Activated T-helper 1 cell treated with anti-CD3 and anti-CD28 coated beads, Interleukin-2, amount 50 U/mL, for 16 hours (primary cell): ENCODE measurements at places on chromosomes 7 and 10.

DNA sequence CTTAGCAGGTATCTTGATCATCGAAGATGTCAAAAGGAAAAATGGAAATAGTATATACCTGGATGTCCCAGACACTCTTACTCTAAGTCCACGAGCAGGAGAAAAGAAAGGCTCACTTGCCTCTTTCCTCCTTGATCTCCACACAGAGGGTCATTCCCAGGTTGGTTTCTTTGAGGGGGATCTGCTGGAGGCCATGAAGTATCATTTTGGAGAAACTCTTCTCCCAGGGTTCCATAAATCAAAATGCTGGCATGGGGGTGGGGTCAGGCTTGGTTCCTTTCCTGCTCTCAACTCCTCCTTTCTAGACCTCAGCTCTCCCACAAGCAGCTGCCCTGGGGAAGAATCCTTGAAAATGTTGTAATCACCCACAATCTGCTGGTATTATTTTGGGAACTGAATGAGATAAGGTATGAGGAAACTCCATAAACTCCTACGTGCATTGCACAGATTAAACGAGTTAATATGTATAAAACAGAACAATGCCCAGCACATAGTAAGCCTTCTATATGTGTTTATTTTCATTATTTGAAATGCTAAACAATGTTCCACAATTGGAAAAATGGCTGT lies 54.4 kb downstream of the PRKCQ start:
- no peak for DNase-seq

DNA sequence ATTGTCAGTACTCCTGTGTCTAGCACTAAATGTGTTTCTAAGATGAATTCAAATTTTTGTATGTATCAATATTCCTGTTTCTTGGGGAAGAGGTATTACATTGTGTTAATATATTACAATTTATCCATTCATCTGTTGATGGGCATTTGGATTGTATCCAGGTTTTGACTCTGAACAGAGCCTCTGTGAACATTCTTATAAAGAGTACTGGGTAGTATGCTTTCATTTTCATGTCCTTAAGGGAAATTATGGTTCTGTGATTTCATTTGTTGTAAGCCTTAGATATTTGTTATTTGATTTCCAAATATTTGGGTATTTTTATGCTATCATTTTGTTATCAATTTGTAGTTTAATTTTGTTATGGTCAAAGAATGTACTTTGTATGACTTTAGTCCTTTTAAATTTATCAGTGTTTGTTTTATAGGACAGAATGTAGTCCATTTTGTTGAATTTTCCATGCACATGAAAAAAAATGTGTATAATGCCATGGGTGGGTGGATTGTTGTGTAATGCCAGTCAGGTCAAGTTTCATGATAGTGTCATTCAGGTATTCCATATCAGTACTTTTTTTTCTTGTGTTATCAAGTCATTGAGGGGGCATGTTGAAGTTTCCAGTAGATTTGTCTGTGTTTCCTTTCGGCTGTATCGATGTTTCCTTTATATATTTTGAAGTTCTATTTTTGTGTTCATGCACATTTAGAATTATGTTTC lies 38.4 kb downstream of the STAM start:
- DNase-seq = no peak

- DNase-seq = no peak
Measured at GRCh38 chr7:130982651-130983050, 248.6 kb upstream of the KLF14 start.

GRCh38 chr10:59360605-59361405 lies 1.5 kb downstream of the FAM13C start:
- no peak for DNase-seq

GRCh38 chr10:75431180-75432111 lies at the start of gene LRMDA:
LRMDA (plus strand) TSS chr10:75431624.
- DNase-seq = no peak

GRCh38 chr10:60175441-60175971 lies 214.2 kb downstream of the ANK3 start:
- DNase-seq = no peak

- no peak for DNase-seq
Measured at GRCh38 chr7:22867003-22867402, 44.4 kb upstream of the TOMM7 start.

DNA sequence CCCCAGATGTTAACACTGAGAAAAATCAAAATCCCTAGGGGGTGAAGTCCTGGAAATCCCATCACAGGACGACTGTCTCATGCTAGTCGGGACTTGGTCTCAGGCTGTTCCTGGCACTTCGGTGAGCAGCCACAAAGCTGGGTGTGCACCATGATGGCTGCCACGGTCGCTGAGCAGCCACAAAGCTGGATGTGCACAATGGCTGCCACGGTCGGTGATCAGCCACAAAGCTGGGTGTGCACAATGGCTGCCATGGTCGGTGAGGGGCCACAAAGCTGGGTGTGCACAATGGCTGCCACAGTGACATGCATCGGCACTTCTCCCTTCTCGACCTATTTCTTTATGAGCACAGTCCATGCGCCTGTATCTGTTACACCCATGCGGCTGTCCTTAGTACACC lies 505.1 kb downstream of the TCERG1L start:
- DNase-seq = no peak

GRCh38 chr10:88459530-88459929 lies 123.6 kb downstream of the RNLS start:
- no peak for DNase-seq

GRCh38 chr10:127343821-127344220 lies 147.4 kb upstream of the INSYN2A start:
- no peak for DNase-seq

DNA sequence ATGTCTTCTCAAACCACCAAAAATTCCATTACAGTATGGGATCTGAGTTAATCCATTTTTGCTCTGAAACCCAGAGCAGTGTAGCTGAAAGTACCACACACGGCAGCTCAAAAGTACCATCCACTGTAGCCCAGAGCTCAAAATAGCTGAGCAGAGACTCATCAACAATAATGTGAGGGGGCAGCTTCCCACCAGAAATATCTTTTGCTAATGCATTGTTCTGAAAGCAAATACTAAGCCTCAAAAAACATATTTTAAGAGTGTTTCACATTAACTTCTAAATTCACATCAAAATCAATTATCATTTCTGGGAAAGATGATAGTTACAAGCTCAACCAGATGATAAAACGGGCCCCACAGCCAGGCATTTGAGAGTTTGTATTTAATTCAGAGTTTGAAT lies 73.7 kb downstream of the ABLIM1 start:
- no peak for DNase-seq

GRCh38 chr7:12470930-12471329 lies 67.3 kb upstream of the VWDE start:
- no peak for DNase-seq

DNA sequence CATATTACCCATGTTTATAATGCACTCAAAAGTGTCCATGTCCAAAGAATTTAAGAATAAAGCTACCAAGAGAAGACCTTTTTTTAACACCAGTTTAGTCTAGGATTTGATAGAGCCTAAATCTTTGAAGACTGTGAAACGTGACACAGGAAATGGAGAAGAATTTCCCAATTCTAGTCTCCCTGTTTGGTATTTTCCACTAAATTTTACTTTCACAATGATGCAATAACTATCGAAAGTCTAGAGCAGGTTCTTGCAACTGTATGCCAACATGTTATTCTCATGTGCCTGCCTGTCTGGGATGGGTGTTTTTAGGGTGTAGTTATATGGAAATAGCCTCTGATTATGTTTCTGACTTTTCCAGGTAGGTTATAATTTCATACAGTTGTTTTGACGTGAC lies 6.9 kb upstream of the MXI1 start:
- DNase-seq = no peak

DNA sequence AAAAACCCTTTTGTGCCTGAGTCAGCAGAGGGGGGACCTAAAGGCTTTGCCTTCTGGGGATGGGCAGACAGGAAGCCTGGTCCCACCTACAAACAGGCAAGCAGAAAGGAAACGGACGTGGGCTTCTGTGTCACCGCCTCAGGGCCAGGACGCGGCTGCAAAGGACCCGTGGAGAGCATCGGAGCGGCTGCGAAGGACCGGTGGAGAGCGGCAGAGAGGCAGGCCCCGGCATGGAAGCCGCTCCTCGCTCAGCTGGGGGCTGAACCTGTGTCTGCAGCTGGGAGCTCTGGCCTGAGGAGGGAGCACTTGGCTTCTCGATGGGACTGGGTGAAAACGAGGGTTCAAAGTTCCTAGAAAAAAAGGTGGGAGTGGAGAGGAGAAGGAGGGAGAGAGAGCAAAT lies 125.4 kb upstream of the PPP2R2D start:
- DNase-seq = no peak

DNA sequence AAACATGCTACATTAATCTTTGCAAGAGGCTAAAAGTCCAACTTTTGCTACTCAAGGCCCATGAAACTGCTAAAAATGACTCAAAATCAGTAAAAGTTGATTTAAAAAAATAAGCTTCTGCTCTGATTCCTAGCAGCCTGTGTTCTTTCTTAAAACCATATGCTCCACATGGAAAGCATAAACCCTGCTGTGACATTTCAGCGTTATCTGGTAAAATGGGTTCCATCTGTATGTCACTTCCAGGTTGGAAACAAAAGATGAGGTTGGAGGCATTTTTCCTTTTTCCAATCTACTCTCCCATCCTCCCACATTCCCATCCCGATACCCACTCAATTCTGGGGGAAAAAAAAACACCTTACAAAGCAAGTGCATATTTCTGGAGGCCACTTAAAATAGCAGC lies 439.5 kb downstream of the NEBL start:
- no peak for DNase-seq

GRCh38 chr7:116728413-116728812 lies 56.4 kb downstream of the MET start:
- no peak for DNase-seq

GRCh38 chr7:122339145-122339904 lies 34.8 kb upstream of the FEZF1 start:
- DNase-seq = no peak

- DNase-seq = no peak
Measured at GRCh38 chr7:130387306-130387627, 7.0 kb downstream of the CPA1 start.

- no peak for DNase-seq
Measured at GRCh38 chr7:158291998-158292397, 295.6 kb downstream of the PTPRN2 start.

DNA sequence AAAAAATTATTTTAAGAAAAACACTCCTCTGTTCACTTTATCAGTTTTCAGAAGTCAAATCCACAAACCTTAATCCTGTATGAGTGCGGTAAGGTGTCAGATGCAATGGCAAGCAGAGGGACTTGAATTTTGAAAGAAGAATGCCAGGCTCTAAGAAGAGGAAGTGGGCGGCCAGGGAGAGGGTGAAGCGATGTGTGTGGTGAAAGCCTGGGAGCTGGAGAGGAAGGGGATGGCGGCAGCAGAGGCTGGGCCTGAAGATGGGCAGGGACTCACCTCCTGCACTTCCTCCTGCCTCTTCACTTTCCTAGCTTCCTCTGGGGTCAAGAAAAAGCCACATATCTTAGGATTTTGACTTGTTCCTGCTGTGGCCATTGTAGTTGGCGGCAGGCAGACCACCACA lies 609.6 kb downstream of the PARD3 start:
- no peak for DNase-seq

- DNase-seq = no peak
Measured at GRCh38 chr7:151426441-151426903, 13.5 kb downstream of the CRYGN start.

DNA sequence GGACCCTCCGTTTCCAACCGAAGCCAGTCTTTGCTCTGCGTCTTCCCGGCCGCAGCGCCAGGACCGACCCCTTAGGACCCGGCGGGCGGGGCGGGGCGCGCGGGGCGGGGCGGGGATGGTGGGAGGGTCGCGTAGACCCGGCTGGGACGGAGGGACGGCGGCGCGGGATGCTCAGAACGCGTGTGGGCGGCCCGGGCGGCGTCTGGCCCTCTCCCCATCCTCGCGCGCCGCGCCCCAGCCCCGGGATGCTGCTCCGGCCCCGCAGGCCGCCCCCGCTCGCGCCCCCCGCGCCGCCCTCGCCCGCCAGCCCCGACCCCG lies at the start of gene UTF1:
UTF1 (plus strand) TSS at position 174 of the 318 bp plus-strand sequence; CDS start at position 246, 72 bp downstream.
- no peak for DNase-seq

DNA sequence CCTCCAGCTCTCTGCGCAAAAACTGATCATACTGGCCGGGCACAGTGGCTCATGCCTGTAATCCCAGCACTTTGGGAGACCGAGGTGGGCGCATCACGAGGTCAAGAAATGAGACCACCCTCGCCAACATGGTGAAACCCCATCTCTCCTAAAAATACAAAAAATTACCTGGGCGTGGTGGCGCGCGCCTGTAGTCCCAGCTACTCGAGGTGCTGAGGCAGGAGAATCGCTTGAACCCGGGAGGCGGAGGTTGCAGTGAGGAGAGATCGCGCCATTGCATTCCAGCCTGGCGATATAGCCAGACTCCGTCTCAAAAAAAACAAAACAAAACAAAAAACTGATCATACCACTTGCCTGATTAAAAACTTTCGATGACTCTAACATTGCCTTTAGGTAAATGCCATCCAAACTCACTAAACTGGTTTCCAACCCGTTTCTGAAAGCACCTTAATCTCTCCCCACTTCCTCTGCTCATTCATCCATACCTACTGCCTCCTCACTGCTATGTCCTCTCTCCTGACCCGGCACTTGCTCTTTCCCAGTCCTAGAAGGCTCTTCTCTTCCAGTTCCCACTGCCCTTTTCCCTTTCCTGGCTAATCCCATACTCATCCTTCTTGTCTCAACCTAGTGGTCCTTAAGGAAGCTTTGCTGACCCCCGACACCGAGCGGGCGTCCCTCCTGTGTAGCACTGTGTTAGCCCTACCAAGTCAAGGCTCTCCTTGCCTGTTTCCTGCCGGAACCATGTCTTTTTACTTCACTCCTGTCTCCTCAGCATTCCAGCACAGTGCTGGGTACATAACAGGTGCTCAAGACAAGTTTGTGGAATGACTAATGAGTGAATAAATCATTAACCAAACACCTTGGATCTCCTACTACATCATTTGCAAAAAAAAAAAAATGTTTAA lies 686 bp upstream of the MIOS start:
- no peak for DNase-seq
